ENCODE measurements at places on chromosomes 3 and 15.
A peak's percentile ranks its signal among the peaks of the same experiment; 100 is the strongest.

GRCh38 chr3:28667646-28668621 lies 319.3 kb upstream of the AZI2 start:
- DNase-seq = peak; percentile 7

GRCh38 chr3:185056908-185057307 lies 96.0 kb downstream of the C3orf70 start:
- DNase-seq = no peak

GRCh38 chr15:96347181-96348111 lies 16.9 kb downstream of the NR2F2 start:
- no peak for DNase-seq

DNA sequence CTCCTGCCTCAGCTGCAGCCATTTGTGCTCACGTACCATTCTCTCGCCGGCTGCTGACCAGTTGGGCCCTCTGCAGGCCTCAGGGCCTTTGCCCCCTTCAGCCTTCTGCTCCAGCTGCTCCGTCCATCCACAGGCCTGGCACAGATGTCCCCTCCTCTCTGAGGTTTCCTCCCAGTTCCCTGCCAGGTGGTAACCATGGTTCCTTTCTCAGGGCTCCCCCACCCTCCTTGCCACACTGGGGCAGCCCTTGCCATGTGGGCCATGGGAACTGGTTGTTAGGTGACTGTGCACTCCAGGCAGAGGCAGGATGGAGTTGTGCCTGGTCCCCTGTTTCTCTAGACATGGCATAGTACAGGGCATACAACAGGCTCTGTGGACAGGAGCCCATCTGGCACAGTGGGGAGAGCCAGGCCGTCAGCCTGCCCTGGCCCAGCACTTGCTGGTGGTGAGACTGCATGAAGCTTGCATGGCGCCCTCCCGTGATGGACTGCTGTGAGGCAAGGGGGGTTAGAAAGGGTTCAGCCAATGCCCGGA lies 148.9 kb downstream of the DNAJB8 start:
- DNase-seq = no peak

DNA sequence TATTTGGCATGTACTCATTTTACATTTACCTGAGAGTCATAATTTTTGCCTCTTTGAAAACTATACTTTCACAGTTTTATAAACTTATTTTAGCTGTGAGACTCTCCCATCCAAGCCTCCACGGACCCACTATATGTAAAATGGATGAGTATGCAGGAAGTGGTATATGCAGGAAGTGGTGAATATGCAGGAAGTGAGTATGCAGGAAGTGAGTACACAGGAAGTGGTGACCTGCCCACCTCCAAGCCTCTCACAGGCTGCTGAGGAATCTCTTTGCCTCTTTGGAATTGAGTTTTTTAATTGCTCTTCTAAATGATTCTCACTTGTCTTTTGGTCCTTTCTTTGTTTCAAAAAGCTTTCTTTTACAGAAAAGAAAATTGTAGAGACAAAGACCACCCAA lies 85.2 kb downstream of the KBTBD8 start:
- DNase-seq = no peak

DNA sequence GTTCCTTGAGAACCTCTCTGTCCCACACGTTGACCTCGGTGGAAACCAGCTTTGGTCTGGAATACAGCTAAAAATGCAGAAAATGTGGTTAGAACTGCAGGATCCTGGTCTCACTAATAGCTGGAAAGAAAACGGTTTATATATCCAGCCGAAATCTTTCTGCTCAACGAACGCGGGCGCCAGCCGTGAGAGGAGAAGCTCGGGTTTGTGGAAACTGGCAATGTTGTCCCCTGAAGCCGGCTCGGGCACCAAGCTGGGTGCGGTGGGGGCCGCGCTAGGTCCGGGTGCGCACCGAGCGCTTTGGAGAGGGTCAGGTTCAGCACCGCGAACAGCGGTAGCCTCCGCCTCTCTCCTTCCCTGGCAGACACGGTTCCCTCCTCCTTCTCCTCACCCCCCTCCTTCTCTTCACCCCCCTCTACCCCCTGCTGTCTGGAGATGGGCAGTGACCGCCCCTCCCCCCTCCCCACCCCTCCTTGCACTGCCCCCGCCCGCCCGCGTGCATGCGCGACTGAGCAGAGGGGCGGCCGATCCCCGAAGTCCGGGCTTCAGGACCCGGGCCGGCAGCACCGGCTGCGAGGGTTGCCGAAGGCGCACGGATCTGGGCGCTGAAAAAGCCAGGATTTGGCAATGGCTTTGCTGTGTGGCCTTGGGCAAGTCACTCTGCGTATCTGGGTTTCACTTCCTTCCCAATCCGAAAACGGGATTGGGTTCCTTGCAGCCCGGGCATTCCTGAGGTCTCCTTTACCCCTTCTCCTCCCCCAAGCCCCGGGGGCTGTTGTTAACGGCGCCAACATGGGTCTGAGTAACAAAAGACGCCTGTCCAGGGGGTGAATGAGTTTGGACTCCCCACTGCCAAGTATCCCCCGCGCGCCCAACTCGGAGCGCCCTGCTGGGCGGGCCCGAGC lies at the start of gene SKOR1:
TSS of gene SKOR1 (plus strand) at position 534 of the 905 bp plus-strand sequence. CDS start at position 628, 94 bp downstream.
- no peak for DNase-seq

DNA sequence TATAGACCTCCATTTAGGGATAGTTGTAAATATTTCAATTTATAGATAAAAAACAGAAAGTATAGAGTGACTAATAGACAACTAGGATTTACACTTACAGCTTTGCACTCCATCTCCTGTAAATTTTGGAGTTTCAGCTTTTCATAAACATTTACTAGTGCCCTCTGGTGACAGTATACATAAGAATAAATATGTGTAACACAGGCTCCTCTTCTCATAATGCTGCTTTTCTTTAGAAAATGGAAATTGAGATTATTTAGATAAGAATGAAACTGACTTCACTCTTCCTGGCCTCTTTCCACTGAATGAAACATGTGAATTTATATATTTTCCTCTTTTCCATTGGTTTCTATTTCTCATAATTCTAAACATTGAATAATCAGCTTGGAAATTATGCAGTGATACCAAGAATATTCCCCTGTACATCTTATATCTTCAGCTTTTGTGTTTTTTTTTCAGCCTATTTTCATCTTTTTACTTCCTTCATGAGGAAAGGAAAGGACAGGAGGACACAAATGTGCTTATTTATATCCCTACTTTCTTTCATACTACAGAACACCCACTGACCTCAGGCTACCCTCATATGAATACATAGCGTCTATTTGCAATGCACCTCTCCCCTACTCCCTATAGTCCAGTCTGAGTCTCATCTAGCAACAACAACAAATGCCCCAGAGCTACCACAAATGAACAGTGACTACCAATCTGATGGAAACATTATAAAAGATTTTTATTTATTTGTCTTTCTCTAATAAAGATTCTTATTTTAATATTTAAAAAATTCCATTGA lies 103.1 kb upstream of the CCDC39 start:
- no peak for DNase-seq

DNA sequence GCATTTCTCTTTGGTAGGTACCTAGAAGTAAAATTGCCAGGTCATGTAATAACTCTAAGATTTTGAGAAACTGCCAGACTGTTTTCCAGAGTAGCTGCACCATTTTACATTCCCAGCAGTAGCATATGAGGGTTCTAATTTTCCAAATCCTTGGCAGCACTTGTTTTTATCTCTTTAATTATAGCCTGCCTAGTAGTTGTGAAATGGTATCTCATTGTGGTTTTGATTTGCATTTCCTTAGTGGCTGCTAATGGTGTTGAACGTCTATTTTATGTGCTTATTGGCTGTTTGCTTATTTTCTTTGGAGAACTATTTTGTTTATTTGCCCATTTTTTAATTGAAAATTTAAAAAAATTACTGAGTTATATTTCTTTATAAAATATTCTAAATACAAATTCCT lies 117.9 kb downstream of the TCF12 start:
- no peak for DNase-seq

DNA sequence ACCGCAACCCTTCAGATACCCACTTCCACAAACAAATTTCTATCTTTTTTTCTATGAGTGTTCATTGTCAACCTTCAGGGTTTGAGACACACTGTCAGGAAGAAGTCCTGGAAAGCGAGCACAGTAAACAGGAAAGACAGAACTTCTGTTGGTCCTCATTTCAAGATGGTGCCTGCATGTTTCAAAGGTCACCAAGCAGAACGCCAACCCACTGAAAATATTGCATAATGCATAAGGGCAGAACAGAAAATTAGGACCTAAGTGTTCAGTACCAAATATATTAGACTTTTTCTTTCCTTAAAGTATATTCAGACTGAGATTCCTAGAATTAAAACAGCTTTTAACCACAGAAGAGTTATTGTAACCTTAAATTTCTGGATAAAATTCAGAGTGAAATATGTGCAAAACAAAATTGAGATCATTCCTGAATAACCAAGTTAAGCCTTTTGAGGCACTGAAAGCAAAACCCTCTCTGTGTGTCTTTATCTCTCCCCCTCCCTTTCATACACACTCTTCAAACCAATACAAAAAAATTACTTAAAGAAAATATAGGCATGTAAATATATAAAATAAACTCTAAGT lies 387.8 kb upstream of the THBS1 start:
- no peak for DNase-seq

DNA sequence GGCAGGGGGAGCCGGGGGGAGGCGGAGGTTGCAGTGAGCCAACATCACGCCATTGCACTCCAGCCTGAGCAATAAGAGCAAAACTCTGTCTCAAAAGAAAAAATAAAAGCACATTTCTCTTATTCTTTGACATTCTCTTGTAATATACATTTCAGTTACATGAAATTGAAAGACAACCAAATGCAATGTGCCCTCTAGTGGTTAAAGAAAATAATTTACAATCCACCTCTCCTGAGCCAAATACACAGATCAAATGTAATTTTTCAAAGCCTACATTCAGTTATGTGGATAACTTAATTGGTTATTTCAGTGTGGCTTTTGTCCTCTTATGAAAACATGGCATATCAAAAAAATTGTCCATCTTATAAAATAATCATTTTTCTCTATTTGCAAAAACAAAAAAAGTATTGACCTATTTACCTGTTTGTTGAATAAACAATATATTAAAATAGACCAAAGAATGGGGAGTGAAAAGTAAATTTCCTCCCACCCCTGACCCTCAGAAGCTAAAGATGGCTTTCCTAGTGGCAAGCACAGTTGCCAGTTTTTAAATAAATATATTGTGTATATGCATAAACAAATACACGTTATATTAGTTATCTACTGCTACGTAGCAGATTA lies 14.2 kb upstream of the U2SURP start:
- DNase-seq = no peak

DNA sequence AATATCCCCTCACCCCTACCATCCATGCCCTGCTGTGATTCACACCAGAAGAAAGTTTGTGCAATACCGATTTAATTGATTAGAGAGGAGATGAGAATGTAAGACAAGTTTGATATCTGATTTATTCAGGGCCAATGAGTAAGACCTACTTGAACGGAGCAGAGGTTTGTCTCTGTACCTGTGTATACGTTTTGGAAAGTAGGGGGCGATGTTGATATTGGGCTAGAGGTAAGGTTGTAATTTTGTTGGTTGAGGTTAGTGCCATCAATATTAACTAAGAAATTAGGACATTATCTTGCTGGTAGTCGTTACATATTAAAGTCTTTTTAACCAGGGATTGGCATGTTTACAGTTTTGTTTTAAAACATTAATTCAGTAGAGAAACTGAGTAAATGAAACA lies 20.5 kb downstream of the EAF2 start:
- DNase-seq = no peak

GRCh38 chr3:191774485-191774884 lies 313.5 kb downstream of the PYDC2 start:
- DNase-seq = no peak

DNA sequence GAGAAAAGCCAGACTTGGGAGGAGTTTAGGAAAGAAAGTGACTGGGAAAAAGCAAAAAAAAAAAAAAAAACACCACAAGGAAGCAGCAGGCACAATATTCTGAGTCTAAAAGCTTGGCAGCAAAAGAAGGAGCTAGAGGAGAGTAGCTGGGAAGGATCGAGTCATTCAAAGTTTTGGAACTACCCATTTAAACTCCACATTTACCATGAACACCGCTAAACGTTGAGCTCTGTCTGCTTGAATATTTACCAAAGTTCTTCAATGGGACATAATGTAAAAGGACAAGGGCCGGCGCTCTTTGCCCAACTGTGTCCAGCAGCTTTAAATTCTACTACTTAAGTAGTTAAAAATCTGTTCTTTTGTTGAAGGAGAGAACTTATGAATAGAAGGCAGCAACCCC lies 481.9 kb downstream of the FOXP1 start:
- no peak for DNase-seq

GRCh38 chr3:195823999-195824398 lies 12.3 kb upstream of the MUC4 start:
- DNase-seq = no peak

DNA sequence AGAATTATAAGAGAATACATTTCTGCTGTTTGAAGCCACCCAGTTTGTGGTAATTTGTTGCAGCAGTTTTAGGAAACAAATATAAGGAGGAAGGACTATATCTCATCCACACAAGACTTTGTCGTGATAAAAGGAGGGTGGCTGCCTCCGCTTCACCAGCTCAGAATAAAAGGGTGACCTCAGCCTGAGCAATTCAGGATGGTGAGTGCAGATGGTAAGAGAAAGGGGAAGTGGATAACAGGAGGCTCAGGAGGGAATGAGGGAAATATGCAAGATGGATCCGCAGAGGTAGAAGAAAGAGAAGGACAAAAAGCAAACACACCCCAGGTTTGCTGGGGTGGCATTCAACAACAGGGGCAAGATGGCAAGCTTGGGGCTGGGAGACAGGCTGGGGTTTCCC lies 108.1 kb upstream of the TNFAIP8L3 start:
- DNase-seq = no peak

- no peak for DNase-seq
These were observed 114.3 kb downstream of the DIPK2A start for GRCh38 chr3:144085964-144086363.

- no peak for DNase-seq
These were observed 10.7 kb downstream of the GORASP1 start for GRCh38 chr3:39096775-39097174.

GRCh38 chr15:99956820-99957641 lies 223.8 kb upstream of the LYSMD4 start:
- no peak for DNase-seq

GRCh38 chr15:44087578-44088465 lies 107.2 kb downstream of the FRMD5 start:
- no peak for DNase-seq

GRCh38 chr15:82986442-82986780 lies 401 bp downstream of the RAMAC start:
- DNase-seq = peak; percentile 45

DNA sequence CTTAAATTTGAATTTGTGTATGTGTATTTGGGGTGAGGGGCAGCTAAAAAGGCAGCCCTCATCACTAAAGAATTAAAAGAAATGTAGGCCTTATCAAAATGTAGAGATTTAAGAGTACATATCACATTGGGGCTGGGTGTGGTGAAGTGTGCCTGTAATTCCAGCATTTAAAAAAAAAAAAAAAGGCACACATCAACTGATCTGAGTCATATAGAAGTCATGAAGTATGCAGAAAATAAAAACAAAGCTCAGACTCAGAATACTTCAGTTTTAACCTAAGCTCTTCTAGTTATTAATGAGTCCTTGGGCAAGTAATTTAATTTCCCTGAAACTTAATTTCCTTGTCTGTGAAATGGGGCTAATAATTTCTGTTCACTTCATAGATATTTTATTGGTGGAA lies 31.6 kb downstream of the SLC24A1 start:
- no peak for DNase-seq
